ENCODE measurements at places on chromosomes 12 and 14. TPM values are rescaled to one million over a fixed set of nuclear protein-coding genes. Genes with fewer than 3 reads are reported as not detected.

The CEP290 gene
- 6.4 TPM for total RNA-seq

The OSGEP gene
- total RNA-seq, result 29.0 TPM

The AICDA gene
- total RNA-seq, result not detected

The TMEM119 gene
- total RNA-seq, result 93.2 TPM

The VRTN gene
- not detected for total RNA-seq

The MEG3 gene
- total RNA-seq, result 101 TPM

Data from GM23248 (cell line).